ENCODE measurements at places on chromosomes 1 and 21.

DNA sequence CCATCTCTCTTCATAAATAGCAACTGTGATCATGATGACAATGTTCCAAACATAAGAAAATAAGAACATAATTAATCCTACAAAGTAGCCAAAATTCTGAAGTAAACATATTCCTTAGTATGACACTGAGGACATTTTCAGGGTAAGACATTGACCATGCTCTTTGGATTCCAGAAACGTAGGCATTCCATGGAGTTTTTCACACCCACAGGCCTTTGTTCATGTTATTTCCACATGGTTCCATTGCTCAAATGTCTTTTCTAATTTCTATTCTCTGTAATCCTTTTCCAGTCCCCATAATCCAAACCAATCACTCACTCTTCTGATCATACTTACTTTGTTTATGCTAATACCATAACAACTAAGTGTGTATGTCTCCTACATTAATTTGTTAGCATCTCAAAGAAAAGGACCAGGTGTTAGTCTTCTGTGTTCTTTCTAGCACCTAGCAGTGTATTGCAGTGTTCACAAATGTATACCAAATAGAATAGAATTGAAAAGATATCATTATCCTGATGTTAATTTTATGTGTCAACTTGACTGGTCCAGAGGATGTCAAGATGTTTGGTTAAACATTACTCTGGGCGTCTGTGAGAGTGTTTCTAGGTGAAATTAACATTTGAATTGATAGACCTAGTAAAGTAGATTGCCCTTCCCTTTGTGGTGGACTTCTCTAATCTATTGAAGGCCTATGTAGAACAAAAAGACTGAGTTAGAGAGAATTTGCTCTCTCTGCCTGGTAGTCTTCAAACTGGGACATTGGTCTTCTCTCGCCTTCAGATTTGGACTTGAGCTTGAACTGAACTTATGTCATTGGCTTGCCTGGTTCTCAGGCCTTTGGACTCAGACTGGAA lies 516.6 kb downstream of the PTPRC start:
- no peak for DNase-seq

DNA sequence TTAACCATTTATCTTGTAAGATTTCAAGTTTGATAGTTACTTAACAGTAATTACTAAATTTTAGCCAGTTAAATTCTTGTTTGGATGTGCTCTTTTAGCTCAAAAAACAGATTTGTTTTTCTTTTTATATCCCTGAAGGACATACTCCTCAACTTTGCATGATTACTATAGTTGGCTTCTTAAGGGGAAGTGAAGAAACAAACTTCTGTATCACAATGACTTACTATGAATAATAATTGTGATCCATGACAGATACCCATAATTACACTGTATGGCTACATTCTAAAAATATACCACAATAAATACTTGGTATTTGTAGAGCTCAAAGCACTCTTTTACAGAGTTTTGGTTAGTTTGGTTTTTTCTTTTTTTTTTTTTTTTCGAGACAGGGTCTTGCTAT lies 55.8 kb downstream of the IARS2 start:
- no peak for DNase-seq

DNA sequence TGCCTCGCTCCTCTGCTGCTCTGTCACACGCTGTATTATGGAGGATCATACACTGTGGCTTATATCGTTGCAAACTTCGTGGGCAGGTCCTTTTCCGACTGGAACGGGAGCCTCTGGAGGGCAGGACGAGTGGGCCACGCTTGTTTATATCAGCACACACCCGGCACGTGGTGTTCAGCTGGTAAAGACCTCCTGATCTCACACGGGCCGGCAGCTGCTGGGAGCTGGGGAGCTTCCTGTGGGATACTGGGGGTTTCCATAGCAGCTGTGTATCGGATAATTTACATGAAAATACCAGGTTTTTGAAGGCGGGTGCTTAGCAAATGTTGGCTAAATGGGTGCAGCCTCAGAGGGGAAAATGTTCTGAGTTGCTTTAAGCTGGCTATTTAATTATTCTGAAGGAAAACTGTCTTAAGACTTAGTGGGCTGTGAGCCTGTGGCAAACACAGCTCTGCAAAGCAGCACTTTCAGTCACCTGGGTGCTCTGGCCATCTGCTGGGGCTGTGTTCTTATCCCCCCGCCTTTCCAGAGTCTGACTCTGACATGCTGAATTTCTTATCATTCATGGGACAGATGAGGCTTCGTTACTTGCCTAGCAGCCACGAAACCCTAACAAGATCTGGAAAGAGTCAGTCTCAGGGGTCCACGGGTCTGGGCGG lies 103.6 kb upstream of the GCLM start:
- DNase-seq: no peak

DNA sequence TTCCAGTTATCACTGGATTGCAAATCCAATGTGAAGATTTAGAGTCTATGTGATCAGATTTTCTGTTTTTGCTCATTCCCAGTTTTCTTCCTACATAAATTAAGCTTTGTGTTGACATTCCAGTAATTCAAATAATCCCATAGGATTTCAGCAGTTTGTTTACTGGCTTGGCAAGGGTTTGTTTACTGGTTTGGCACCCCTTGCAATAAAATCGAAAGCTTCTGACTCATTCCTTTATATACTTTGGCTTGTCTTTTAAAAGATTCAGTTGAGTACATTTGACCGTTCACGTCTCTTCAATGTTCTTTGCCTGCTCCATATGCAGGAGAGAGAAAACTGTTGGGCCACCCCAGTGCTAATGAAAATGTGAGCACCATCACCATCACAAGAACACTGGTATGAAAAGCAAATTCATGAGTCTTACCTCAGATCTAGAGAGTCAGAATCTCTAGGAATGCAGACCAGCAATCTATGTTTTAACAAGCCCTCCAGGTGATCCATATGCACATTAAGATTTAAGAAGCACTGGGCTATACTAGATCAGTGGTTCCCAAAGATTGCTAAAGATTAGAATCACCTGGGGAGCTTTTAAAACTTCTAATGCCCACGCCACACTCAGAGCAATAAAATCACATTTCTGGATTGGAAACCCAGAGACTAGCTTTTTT lies 32.8 kb downstream of the ZC3H11B start:
- no peak for DNase-seq

DNA sequence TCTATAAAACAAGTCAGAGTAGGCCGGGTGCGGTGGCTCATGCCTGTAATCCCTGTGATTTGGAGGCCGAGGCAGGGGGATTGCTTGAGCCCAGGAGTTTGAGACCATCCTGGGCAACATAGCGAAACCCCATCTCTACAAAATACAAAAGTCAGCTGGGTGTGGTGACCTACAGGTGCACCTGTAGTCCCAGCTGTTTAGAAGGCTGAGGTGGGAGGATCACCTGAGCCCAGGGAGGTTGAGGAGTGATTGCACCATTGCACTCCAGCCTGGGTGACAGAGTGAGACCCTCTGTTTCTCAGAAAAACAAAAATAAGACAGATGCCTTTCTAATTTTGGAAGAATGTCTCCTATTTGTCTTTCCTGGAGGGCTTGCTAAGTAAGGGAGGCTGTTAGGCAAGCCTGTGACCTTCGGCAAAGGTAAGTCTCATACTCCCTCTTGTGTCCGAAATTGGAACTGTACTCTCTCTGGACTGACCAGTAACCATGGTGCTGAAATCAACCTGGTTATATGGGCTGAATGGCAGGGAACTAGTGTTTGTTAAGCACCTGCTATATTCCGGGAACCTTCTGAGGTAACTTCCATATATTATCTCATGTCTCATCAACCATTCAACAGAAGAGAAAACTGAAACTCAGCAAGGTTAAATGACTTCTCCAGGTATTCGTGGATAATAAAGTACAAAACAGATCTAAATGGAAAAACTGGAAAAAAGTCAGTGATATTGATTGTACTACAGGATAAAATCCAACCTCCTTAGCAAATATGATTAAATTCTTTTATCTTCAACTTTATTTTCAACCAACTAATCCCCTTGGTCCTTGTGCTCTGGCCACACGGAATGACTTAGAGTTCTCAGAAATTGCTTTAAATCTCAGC lies 11.8 kb upstream of the RAB3B start:
- no peak for DNase-seq

GRCh38 chr21:38631676-38632075 lies 133.4 kb upstream of the ERG start:
- no peak for DNase-seq

DNA sequence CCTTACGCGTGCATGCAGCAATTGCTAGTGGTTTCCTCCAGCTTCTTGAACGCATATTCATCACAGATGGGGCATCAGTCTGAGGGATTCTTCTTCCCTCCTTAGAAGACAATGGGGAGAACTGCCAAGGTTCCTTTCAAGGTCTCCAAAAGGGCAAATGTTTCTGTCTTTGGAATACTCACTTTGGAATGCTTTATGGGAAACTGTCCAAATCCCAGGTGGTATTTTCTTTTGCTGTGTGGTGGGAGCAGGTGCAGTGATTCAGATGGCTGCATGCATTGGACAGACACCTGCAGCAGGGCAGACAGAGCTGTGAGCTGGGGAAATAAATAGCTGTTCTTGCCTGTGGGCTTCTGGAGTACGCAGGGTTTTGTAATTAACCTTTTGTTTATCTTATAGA lies 40.5 kb downstream of the URB2 start:
- no peak for DNase-seq

- peak; percentile 46 for DNase-seq
These were observed at the start of gene SV2A for GRCh38 chr1:149917571-149918144. TSS of gene SV2A (minus strand) at chr1:149917844. CDS start at chr1:149913840, 4,004 bp downstream.

- DNase-seq: no peak
These were observed 12.9 kb upstream of the ETV3 start for GRCh38 chr1:157151073-157151472.

DNA sequence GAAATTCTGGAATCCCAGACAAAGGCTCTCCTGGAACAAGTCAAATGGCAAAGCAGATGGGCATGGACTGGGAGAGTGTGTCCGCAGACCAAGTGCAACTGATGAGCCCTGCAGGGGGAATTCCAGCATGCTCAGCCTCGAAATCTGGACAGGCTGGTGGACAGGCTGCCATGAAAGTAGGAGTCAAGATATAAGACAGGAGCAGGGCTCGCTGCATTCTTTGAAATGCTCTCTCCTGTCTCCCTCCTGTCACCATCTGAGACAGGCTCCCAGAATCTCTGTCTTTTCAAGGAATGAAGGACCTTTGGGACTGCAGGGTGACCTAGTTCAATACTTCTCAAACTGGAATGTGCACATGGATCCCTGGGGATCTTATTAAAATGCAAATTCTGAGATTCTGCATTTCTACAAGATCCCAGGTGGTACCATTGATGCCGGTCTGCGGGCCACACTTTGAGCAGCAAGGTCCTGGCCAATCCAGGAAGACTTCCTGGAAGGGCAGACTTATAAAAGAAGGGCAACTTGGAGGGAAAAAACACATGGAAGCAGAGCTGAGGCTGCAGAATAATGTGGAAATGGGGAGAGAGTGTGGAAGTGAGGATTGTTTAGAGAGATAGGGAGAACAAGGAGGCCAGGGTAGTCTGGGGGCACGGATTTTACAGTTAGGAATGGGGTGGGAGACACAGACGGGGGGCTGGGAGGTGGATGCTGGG lies 29.8 kb downstream of the TNNT2 start:
- no peak for DNase-seq

DNA sequence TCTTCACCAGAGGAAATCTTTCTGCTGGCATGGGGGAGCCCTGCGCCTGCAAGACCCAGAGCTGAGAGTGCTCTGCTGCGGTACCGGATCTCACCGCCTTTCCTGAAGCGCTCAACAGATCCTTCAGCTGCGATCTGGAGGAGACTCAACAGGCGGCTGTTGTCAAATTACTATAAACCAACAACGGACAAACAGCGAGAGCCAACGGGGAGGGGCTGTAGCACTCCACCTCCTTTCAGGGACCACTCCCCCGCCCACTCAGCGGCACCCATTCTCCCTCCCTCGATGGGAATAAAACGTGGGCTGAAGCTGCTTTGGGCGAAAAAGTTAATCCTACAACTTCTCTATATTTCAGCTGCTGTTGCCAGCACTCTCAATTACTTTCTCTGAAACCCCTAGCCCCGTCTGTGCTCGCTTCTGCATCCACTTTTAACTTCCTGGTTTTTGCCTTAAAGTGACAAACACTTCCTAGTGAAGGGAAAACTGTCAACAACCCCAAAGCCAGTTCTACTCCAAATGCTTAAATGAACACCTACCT lies at the start of gene FMO5:
Gene FMO5 (minus strand): TSS at position 147 of the 538 bp plus-strand sequence. CDS start 310 bp downstream, outside the sequence.
- peak; percentile 28 for DNase-seq

GRCh38 chr1:59391212-59392179 lies 94.6 kb downstream of the FGGY start:
- no peak for DNase-seq

- no peak for DNase-seq
These were observed 163.2 kb upstream of the CSF3R start for GRCh38 chr1:36645867-36646266.

- DNase-seq: no peak
These were observed 101.9 kb downstream of the PLPP3 start for GRCh38 chr1:56477164-56478111.

DNA sequence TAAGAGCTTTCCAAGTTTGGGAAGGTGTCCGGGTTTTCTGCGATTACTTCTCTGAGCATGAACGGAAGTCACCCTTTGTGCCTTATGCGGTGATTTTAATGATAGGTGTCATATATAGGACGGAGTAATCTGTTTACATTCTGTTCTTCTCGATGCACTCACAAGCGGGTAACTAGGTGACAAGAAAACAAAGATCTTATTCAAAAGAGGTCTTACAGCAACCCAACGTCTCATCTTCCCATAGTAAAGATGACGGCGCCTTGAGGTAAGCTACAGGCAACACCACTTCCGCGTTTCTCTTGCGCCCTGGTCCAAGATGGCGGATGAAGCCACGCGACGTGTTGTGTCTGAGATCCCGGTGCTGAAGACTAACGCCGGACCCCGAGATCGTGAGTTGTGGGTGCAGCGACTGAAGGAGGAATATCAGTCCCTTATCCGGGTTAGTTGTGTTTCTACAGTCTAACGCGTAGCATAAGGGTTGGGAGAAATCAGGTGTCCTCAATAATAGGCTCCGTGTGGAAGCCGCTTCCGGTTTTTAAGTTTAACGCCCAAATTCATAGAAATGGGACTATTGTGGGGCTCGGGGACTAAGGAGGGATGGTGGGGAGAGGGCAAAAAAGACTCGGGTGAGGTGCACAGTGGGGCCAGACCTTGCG lies at the start of gene UFC1:
Gene UFC1 (plus strand): TSS at position 297 of the 656 bp plus-strand sequence. CDS start 20 bp downstream, at position 317.
- peak; percentile 65 for DNase-seq

Measured in stimulated activated CD4-positive, alpha-beta T cell treated with anti-CD3 and anti-CD28 coated beads, Interleukin-12 subunit alpha, Interleukin-12 subunit beta, amount 100 ng/mL, for 4 hours (primary cell).